ENCODE measurements at places on chromosomes 13 and 19. TPM values are rescaled to one million over a fixed set of nuclear protein-coding genes. Genes with fewer than 3 reads are reported as not detected.

DNA sequence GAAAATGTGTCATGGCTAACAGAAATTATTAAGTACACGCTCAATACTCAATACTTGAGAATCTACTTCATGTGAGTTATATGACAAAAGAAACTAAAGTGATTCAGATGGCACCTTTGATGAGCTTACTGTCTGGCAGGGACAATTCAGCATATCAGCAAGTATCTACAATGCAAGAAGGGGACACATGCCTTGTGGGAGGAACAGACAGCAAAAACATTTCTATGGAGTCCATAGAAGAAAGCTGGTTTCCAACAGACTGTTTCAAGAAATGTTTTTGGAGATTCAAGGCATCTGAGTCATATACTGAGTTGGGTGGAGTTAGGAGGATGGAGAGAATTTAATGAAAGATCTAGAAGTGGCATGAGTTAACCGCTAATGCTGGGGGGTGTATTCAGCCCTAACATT, 54.7 kb downstream of the MBNL2 start:
- DNase-seq: no peak

DNA sequence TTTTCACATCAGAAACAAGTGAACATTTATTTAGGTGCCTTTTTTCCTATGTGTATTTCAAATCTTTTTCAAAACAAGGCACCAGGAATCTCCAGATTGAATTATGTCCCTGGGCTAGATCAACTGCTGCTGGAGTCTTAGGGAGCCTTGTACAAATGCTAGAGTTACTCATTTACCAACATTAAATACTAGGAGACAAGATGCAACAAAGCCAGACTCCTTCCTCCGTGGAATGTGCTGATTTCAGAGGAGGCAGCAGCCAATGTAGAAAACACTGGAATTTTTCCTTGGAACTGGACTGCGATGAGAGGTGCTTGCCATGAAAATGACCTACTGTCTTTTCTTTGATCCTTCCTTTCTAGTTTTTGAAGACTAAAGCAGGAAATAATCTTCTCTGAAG, 1514.7 kb upstream of the MIR17HG start:
- DNase-seq: no peak

DNA sequence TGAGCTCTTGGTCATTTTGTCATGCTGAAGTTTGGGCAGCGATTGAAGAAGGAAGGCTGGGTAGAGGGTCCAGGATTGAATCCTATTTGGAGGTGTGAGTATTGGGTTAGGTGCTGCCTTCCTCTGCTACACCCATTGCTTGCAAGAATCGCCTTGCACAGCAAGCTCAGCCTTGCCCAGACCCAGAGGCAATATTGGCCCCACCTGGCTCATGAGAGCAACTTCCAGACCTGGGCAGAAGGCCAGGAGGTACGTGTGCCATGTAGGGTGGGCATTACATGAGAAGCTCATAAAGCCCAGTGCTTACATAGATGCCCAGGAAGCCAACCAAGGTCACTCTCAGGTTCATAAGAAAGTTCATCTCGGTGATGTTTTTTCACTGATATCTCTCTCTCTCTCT, 718.0 kb downstream of the EFNB2 start:
- DNase-seq: no peak

Gene MCF2L
- 146 TPM for total RNA-seq

- no peak for DNase-seq
Observed at GRCh38 chr13:53336441-53337160, 308.0 kb downstream of the OLFM4 start.

DNA sequence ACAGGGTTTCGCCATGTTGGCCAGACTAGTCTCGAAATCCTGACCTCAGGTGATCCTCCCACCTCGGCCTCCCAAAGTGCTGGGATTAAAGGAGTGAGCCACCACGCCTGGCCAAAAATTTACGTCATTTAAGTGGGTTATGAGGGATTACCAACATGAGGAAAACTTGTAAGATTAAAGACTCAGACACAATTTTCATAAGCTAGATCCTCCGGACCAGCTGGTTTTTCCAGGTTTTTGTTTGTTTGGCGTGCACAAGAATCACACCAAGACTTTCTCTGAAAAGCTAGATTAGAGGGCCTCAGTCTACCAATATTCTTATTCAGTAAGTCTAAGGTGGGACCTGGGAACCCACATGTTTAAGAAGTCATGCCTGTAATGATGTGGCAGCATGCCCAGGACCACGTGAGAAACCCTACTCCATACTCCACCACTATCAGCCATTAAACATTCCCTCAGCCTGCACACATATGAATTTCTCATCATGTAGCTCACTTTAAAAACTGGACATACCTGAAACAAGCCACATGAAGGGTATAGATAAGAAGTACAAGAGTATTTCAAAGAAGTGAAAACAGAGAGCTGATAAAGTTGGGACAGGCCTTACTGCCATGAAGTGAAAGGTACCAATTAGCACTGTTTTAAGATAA, 25.7 kb downstream of the DIAPH3 start:
- no peak for DNase-seq

GRCh38 chr19:55901369-55902079, 30.6 kb downstream of the NLRP13 start:
- no peak for DNase-seq
